Stimulated activated CD8-positive, alpha-beta memory T cell treated with anti-CD3 and anti-CD28 coated beads, Interleukin-2, amount 100 ng/mL, for 1 hour (primary cell): ENCODE measurements at places on chromosomes 4 and X.

GRCh38 chr4:111326450-111326849 lies 703.6 kb upstream of the PITX2 start:
- DNase-seq = no peak

DNA sequence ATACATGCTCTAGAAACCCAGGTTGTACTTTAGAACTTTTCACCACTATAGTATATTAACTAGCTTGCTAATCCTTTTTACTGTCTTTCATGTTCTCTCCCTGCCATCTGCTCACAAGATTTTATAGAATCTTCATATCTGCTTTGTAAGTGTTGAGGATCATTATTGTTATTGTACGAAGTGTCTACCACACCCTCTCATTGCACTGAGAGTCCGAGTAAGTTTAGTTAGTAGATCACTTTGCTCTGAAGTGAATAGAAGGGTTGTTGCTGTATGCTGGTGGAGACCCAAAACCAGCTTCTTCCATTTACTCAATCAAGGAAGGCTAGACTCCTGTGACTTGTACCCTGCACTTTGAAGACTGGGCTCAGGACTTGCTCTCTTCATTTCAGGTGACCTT lies 17.1 kb downstream of the GAB1 start:
- DNase-seq = no peak

DNA sequence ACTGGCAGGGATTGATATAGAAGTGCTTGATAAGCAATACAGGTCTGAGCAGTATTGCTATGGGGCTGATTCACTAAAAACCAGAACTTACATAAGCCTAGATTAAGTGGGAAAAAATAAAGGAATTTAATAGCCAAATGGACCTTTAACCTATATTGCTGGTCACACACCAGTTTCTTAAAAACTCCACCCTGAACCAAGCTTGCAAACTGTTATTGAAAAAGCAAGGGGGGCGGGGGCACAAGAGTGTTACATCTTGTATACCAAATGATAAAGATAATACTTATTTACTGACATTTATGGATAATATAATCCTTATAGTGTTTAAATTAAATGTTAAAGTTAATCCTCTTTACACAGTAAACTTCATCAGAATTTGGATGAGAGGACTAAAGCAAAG lies 40.3 kb upstream of the PITX2 start:
- DNase-seq = no peak

GRCh38 chr4:127783026-127783769 lies 1.1 kb downstream of the HSPA4L start:
- DNase-seq = no peak

DNA sequence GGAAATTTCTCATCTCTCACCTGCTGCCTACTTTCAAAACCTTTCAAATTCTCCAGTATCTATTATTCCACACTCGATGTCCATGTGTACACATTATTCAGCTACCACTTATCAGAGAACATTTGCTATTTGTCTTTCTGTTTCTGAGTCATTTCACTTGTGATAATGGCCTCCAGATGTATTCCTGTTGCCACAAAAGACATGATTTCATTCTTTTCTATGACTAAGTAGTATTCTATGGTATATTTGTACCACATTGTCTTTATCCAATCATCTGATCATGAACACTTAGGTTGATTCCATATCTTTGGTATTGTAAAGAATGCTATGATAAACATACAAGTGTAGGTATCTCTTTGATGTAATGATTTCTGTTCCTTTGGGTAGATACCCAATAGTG lies 310.1 kb upstream of the SPOCK3 start:
- no peak for DNase-seq

- DNase-seq = no peak
Measured at GRCh38 chr4:92885632-92886031, 581.9 kb downstream of the GRID2 start.

DNA sequence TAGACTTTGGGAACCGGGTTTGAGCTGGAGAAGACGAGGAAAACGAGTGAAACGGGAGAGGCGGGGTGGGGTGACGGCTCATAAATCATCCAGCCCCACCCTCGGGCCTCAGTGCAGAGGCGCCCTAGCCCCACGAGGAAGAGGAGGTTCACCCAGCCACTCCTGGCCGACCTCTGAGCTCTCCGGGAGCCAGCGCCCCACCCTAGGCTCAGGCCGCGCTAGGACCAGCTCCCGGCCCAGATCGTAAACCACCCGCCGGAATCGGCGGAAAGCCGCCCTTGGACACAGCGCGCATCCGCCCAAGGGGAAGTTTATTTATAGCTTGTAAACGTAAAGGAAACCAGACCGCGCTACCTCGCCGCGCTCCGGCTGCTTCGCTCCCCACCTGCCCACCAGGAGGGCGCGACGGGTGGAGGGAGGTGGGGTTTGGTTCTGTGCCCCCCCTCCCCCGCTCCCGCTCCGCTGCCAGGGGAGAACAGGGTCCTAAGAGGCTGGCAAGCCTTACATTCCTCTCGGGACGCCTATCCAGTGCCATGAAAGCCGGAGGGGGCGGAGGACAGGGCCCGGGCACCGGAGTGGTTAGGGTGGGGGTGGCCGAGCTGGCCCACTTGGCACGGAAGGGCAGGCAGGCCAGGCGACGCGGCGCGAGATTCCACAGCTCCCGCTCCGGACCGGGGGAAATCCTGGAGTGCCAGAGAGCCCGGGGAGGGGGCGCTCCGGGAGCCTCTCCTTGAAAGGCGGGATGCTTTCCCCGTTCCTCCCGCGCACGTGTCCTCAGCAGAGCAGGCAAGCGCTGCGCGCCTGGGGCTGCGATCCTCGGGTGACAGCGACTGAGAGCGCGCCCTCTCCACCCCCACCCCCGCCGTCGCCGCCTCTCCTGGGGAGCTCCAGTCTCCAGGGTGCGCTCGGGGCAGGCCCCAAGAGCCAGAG lies 84.2 kb downstream of the BCOR start:
- DNase-seq = no peak
